ENCODE measurements at places on chromosomes 4 and X. TPM values are rescaled to one million over a fixed set of nuclear protein-coding genes. Genes with fewer than 3 reads are reported as not detected.

GRCh38 chrX:100748108-100748507, 16.2 kb upstream of the SYTL4 start:
- DNase-seq = no peak

DNA sequence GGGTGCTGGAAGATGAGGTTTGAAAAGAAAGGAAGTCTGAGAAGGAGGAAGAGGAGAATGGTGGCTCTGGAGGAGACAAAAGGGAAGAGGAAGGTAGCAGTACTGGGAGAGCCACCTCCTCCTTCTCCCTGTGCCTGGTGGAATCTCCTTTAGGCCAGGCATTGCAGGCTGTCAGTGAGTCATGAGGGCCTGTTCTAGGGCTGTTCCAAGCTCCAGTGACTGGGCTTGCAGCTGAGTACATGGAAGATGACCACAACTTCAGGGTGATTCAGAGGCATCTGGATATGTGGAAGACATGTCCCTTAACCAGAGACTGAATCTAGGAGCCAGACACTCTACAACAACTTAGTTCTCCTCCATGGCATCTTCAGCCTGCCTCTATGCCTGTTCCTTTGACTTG, 107.8 kb downstream of the EFNB1 start:
- no peak for DNase-seq

DNA sequence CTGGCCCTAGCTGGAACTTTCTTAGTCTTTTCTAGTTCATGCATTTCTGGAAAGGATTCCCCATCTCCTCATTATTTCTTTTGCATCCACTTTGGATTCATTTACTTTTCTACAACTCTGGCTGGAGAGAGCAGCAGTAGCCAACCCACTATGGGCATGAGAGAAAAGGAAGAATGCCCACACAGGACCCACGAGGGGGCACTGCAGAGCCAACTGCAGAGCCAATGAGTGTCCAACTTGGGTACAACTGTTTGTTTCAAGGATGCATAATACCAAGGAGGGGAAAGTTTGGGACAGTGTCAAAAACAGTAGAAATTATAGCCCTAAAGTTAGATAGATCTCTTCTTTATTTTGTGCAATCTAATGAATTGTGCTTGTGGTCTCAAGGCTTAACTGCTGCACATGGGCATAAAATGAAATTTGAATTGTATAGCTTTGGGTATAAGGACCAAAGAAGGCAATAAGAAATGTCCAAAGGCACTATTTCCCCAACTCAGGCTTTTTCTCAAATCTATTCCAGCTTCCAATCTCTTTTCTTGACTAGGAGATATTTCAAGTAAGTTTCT, 230.6 kb downstream of the NSUN7 start:
- no peak for DNase-seq

The LRAT gene
- 0.15 TPM for polyA plus RNA-seq
